ENCODE measurements at places on chromosomes 16 and 17.

DNA sequence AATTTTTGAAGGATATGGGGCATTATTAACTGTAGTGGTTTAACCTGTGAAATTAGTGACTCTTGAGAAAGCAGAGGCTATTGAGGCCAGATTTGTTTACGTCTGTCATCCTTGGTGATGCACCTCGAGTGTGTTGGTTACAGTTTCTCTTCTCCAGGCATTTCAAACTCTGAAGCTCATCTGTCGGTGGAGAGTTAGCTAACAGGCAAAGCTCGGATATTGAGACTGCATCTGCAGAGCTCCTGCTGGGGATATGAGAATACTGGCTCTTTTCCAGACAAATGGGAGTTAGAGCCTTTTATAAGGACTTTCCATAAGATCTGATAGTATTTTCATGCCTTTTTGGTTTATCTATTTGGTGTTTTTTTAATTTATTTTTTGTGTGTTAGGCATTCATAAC is 6.7 kb downstream of the CLEC16A start:
- DNase-seq: no peak

DNA sequence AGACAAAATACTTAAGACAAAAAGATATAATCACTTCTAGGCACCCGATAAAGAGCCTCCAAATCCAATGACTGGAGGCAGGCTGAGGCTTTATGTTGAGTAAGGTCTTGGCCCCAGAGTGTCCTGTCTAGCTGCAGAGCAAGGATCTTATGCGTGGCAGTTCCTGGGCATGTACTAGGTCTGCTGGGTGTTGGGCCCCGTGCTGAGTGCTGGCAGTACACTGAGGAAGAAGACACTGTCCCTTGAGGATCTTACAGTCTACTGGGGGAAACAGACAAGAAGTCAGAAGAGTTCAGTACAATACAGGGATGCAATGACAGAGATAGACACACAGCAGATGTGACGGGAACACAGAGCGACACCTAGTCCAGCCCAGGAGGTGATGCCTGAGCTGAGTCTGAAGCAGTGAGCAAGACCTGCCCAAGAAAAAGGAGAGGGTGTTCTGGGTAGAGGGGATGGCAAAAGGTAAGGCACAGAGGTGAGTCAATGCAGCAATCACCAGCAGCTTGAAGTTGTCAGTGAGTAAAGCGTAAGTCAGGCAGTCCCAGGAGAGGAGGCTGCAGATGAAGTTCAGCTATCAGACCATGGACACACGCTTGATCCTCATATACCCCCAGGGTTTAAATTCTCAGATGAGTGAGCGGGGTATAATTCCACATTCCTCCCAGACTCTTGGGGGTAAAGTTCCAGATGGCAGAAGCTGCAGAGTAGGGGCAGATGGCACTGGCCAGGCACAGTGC is 18.1 kb downstream of the MAP3K14 start:
- DNase-seq: no peak

DNA sequence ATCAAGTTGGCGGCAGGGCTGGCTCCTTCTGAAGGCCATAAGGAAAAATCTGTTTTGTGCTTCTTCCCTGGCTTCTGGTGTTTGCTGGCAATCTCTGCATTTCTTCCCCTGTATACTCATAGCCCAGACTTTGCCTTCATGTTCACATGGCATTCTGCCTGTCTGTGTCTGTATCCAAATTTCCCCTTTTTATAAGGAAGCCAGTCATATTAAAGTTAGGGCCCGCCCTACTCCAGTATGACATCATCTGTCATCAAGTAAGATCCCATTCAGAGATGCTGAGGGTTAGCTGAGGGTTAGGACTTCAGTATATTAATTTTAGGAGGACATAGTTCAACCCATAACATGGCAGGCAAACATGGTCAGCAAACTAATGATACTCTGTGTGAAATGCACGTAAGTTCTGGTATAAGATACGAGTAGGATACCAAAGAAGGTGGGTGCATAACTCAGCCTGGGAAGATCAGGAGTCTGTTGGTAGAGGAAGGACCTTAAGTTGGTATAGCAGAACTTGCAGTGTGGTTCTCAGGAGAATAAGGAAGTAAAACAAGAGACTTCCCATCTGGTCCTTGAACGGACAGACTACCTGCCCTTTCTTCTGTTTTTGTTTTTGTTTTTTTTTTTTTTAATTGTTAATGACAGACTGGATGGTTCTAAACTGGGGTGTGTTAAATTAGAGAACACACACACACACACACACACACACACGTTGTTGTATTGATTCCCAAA is 13.9 kb downstream of the MAP2K6 start:
- no peak for DNase-seq

DNA sequence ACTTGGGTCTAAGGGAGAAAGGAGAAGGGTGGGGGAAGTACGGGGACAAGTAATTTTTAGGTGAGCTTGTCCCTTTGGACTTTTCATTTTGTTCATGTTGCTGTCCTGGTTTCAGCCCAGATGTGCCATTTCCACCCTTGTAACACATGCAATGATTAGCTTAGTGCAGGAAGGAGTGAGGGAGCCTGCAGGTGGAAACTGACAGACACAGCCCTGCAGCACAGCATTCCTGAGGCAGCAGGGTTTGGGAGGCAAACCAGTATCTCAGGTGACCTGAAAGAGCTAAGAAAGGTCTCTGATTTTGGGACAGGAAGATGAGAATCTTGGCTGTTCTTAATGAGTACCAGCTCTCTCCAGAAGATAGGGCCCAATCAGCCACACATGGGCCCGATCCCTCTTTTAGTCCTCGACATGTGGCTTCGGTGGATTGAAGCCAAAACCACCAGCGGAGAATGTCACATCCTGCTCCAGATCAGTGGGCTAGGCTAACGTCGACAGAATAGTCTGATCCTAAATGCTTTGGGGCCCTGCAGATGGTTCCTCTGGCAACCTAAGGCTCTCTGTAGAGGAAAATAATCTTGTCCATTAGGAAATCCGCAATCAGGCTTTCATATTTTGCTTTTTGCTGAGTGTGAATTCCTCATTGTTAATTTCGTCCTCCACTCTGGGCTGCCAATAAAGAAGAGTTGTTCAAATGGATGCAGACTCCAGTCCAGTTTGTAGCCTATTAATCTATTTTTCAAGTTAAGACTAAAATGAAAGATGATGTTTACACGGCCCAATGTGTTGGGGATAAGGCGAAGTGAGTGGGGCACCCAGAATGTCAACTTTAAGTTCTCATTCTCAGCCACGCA is 3.8 kb upstream of the RNF157 start:
- DNase-seq: no peak

DNA sequence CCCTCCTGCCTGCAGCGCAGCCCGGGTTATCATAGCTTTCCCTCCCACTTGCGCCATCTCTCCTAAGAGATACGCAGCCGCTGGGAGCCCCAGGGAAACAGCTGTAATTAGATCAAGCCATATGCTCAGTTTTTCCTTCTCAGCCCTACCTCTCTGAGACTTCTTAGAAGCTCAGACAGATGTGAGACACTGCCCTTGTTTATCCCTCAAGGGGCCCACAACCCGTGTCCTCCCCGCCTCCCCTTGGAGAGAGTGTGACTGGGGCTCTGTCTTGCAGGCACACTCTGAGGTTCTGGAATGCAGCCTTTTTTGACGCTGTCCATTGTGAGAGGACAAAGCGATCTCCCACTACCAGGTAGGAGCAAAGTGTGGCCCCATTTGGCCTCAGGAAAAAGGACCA is 31.2 kb downstream of the CIBAR2 start:
- no peak for DNase-seq

- DNase-seq: no peak
Observed at GRCh38 chr17:41766135-41766534, 20.4 kb downstream of the JUP start.

GRCh38 chr16:68269793-68270192 is 5.5 kb downstream of the SLC7A6 start:
- DNase-seq: no peak

GRCh38 chr17:39791111-39791992 is 53.6 kb downstream of the GRB7 start:
- no peak for DNase-seq

DNA sequence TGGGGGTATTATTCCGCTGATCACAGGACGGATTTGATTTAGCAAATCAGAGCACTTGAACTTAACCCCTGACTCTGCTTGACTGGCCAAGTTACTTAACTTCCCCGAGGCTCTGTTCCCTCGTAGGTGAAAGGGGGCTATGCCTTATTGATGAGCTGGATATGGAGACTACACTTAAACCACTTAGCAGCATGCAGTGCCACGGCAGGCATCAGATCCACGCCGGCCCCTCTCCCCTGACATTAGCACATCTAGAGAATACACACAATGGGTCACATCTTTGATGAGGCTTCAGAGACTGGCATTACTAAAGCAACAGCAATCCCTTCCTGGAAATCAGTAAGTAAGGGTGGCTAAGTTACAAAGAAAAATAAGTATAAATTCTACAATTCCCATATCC is 71.0 kb downstream of the ABCC12 start:
- no peak for DNase-seq

Measured in ovary (tissue), 10 donors.